ENCODE measurements at places on chromosomes 2 and 18.
A peak's percentile ranks its signal among the peaks of the same experiment; 100 is the strongest.

DNA sequence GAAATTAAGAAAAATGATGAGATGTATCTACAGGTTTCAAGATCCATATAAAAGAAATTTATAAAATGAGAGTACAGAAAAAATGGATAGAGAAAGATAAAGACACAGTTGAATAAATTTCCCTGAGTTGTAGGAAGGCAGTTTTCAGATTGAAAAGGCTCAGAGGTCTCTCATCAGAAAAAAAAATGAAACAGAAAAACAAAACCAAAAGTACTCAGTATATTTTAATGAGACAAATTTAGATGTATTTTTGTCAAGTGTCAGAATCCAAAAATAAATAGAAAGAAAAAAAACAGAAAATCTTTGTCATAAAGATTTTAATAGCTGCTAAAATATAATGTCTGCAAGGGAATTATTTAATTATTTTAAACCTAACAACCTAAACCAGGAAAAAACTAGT is 520.5 kb downstream of the KCNJ3 start:
- DNase-seq, result no peak

- no peak for DNase-seq
Observed at GRCh38 chr2:6181926-6182325, 489.7 kb downstream of the SOX11 start.

GRCh38 chr2:218981881-218982585 is 3.0 kb downstream of the FEV start:
- peak; percentile 18 for DNase-seq

GRCh38 chr2:237546040-237546875 is 20.1 kb upstream of the PRLH start:
- DNase-seq, result no peak

DNA sequence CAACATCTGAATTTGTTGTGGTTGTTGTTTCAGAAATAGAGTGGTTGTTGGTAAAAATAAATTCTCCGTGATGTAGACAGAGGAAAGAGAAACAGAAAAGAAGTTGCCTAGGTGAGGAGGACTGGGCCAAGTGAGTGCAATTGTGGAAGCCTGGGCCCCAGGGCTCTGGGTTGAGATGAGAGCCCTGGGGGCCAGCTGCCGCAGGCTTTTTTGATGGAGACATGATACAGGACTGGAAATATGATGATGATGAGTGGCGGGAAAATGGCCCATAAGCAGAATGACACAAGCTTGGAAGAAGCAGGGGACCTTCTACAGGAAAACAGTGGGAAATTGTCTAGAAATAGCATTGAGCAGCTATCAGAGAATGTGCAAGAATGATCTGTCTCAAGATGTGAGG is 181.8 kb downstream of the TDRD15 start:
- no peak for DNase-seq

DNA sequence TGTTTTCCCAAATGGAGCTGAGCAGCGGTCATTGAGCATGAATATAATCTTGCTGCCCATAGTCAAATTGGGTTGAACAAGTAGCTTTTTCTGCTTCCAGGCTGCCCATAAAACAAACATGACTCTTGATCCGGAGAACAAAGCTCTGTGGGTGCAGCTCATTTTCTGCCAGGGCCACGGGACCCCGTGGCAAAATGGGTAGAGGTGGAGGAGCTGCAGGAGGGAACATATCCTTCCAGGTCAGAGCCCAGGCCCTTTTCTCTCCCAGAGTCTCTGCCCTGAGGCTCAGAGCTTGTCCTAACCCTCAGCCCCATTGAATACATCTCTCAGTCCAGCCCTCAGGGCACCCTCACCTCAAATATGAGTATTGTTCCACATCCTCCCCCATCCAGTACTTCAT is 151.6 kb upstream of the TWIST2 start:
- DNase-seq, result no peak

- DNase-seq, result no peak
Observed at GRCh38 chr2:40432921-40433483, 18.9 kb downstream of the SLC8A1 start.

GRCh38 chr2:240351826-240352426 is 83.5 kb upstream of the GPC1 start:
- DNase-seq, result no peak

GRCh38 chr18:35442701-35443100 is 55.1 kb downstream of the INO80C start:
- no peak for DNase-seq

GRCh38 chr2:10016802-10017258 is 26.5 kb upstream of the KLF11 start:
- DNase-seq, result no peak

- DNase-seq, result no peak
Observed at GRCh38 chr2:230984393-230985220, 11.3 kb upstream of the SPATA3 start.

- DNase-seq, result no peak
Observed at GRCh38 chr18:61236356-61237057, 96.7 kb upstream of the CDH20 start.

DNA sequence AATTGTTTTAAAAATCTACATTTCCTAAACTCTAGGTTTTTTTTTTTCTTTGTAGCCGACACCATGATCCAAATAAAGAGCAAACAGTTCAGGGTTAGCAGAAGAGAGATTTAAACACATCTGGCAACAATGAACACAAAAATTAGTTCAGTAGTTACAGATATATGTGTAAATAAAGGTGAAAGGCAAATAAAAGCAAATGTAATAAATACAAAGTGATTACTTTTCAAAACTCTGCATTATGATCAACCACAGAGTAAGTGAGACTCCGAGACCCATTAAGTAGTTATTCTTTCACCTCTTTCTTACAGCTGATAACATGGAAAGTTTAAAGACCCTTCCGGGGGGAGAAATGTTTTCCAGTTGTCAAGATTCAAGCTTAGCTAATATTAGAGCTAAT is 716 bp downstream of the CALCRL start:
- DNase-seq, result no peak

DNA sequence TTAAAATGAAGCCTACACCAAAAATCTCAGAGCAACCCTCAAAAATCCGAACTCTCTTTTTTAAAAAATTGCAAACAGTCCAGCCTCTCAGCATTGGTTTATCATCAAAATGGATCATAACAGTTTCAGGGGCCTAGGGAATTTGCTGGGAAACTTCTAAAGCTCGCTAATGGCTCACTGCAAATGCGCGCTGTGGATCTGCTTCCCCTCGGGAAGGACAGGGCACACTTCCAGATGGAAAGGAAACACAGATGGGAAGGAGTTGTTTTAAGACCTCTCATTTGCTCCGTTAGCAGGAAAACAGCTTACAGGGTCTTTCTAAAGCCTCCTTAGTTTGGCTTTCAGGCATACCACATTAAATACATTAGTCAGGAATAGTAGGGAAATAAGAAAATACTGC is 27.2 kb downstream of the FECH start:
- no peak for DNase-seq

GRCh38 chr2:236176951-236177350 is 8.8 kb upstream of the GBX2 start:
- DNase-seq, result no peak

DNA sequence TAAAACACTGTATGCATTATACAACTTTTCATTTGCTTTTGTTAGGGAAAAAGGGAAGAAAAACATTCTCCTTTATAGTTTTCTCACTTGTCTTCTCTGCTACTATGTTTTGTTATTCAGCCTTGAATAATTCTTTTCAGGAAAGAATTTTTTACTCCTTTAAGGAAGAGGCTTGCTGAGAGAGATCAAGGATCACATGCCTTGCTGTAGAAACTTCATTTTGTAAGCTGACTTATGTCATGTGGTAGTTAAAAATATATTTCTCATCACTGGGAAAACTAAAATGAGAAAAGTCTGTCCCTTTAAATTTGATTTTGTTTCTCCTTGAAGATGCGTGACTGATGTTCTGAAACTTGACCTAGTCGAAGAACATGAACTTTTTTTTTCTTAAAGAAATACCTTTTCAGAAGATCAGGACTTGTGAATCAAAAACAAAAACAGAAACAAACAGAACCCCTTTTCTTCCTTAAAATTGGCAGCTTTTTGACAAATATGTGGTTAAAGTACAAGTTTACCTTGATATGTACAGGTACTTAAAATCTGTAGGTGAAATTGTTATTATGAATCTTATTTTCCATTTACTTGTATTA is 145.1 kb downstream of the COMMD1 start:
- no peak for DNase-seq

- no peak for DNase-seq
Observed at GRCh38 chr2:177754492-177754873, 318.1 kb downstream of the PDE11A start.

- DNase-seq, result no peak
Observed at GRCh38 chr2:135768863-135769262, 27.2 kb downstream of the UBXN4 start.

DNA sequence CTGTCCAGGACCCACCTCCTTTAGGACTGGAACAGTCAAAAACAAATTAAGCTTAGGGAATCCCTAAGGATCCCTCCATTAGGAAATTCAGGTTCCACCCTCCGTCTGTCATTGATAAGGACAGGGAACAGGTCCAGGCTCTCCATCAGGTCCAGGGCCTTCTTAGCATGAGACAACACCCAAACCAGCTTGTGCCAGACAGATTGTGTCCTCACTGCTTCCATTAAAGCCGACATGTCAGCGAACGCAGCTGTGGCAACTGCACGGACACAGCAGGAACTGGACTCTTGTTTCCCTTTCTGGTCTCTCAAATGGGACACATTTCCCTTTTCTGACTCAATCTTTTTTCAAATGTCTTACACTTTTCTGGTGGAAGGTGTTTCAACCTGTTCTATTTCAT is 81.4 kb downstream of the BCL11A start:
- no peak for DNase-seq

- no peak for DNase-seq
Observed at GRCh38 chr2:100285691-100286090, 36.6 kb downstream of the LONRF2 start.

DNA sequence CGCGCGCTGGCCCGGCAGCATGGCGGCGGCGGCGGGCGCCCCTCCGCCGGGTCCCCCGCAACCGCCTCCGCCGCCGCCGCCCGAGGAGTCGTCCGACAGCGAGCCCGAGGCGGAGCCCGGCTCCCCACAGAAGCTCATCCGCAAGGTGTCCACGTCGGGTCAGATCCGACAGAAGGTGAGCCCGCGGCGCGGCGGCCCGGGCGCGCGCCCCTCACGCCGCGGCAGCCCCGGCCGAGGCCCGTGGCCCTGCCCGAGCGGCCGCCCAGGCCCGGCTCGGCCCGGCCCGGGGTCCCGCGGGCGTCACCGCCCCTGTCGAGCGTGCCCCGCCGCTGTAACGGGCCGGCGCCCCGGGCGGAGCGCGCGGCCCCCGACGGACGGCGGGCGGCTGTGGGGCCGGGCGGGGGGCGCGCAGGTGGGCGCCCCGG is 218 bp downstream of the DGKD start:
- DNase-seq, result no peak

All from stimulated activated CD8-positive, alpha-beta memory T cell treated with anti-CD3 and anti-CD28 coated beads, Interleukin-12 subunit alpha, Interleukin-12 subunit beta, amount 100 ng/mL, for 4 hours (primary cell).